DND-41 (cell line): ENCODE measurements at places on chromosomes 2 and 18.

GRCh38 chr2:23522726-23523372 lies 137.9 kb downstream of the KLHL29 start:
- no peak for DNase-seq

- DNase-seq = no peak
Observed at GRCh38 chr2:9095690-9096089, 92.2 kb upstream of the MBOAT2 start.

GRCh38 chr2:144230033-144230432 lies 289.9 kb downstream of the ZEB2 start:
- no peak for DNase-seq

DNA sequence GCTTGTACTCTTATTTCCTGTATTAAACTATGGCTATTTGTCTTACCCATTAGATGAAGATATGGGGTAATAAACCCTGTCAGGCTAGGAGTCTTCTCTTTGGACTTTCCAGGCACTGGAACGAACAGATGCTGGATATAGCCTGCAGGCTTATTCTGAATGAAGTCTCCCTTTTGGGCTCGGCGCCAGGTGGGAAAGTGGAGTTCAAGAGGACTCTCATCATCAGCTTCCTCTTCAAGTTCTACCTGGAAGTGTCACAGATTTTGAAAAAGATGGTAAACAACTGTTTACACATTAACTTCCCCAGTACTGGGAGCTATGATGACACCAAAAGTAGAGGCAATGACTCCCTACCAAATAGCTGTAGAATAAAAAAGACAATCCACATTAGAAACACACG lies 27.9 kb downstream of the AOX1 start:
- no peak for DNase-seq

DNA sequence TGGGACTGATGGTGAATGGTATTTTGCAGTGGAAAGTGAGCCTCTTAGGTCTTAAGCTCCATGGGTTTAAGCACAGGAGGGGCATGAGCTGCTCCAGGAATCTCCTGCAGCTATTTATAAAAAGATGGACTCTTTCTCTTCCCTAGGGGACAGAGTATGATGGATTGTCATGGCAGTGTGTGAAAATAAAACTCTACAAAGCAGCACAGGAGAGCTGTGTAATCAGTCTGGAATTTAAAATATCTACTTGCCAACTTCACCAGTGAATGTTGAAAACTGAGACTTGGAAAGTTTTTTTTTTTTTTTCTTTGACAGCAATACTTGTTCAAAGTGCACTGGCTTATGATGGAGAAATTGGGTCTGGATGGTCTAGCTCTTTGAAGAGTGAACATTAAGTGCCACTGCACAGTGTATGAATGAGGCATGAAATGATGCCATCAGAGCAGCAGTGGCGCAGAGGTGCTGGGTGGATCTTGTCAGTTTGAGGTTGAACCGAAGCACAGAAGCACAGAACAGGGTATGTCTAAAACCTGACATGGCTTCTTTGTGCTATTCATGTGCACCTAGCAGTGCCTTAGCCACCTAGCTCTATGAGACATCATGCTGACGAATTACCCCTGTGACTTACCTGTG lies 245.4 kb downstream of the PTPRM start:
- DNase-seq = no peak

DNA sequence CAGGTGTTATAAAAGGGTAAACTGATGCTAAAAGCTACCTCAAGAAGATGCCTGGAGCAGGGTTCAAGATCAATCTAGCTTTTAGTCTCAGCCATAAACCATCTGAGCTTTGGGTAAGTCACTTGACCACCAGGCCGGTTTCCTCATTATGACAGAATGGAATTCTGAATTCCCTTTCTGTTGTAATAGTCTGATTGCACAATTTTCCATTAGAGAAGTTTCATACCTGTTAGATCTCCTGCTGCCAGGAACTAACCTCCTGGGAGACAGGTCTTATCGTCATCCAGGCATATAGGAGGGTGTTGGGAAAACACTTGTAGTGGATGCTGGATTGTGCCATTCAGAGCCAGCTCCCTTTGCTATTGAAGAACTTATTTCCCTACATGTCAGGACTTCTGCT lies 272.5 kb downstream of the TDRD15 start:
- no peak for DNase-seq

GRCh38 chr2:142877216-142877838 lies at the start of gene KYNU:
Gene KYNU (plus strand): TSS chr2:142877664. CDS start chr2:142885368, 7,704 bp downstream.
- DNase-seq = no peak

DNA sequence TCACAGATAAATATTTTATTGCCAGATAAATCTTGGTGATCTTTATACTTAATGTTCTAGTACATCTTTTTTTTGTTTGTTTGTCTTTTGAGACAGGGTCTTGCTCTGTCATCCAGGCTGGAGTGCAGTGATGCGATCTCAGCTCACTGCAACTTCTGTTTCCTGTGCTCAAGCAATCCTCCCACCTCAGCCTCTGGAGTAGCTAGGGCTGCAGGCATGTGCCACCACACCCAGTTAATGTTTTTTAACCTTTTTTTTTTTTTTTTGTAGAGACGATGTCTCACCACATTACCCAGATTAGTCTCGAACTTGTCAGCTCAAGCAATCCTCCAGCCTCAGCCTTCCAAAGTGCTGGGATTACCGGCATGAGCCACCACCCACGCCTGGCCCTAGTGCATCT lies 9.1 kb upstream of the C1GALT1C1L start:
- no peak for DNase-seq

GRCh38 chr2:29317801-29318485 lies 202.7 kb downstream of the CLIP4 start:
- no peak for DNase-seq

DNA sequence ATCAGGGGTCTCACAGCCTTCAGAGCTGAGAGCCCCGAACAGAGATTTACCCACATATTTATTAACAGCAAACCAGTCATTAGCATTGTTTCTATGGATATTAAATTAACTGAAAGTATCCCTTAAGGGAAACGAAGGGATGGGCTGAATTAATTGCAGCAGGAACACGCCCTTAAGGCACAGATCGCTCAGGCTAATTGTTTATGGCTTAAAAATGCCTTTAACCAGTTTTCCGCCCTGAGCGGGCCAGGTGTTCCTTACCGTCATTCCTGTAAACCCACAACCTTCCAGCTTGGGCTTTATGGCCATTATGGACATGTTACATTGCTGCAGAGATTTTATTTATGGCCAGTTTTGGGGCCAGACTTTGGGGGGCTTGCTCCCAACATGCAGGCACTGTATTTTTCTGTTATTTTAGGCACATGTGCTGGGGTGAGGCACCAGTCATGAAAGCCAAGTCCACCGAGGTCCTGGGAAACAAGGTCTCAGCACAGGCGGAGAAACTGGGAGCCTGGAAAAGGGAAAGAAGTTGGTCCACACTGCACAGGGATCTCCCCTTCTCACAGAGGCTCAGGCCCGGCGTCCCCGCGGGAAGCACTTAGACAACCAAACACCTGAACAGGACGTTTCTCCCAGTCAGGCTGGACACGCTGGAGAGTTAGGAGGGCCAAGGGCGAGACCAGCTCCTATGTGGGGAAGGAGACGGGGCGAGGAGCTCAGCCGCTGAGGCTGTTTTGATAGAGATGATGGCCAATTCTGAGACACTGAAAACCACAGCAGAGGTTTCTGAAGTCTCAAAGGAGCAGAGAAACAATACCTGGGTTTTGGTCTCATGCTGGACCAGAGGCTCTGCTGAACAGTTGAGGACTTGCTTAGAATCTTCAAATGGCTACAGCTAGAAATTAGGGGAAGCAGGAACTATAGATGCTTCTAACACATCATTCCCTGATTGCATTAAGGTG lies 86.7 kb downstream of the TMEM18 start:
- DNase-seq = no peak

GRCh38 chr18:39698436-39698835 lies 2132.8 kb upstream of the CELF4 start:
- DNase-seq = no peak

DNA sequence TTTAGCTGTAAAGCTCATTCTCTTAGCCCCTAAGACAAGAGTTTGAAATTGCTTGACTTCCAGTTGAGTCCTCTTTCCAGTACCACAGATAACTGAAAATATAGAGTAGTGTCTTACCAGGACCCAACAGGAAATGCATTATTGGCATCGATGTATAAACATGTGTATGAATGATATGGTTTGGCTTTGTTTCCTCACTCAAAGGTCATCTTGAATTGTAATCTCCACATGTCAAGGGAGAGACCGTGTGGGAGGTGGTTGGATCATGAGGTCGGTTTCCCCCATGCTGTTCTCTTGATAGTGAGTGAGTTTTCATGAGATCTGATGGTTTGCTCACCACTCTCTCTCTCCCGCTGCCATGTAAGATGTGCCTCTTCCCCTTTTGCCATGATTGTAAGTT lies 745.0 kb downstream of the TMEM182 start:
- DNase-seq = no peak

DNA sequence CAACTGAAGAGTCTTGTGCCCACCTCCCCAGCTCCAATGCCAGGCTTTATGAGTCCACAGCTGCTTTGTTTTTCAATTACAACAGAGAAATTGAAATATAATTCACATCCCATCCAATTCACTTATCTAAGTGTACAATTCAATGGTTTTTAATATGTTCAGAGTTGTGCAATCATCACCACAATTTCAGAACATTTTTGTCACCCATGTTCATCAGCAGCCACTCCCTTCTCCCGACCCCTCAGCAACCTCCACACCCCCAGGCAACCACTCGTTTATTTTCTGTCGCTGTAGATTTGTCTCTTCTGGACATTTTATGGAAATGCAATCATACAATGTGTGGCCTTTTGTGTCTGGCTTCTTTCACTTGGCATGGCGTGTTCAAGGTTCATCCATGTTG lies 23.3 kb downstream of the INHBB start:
- DNase-seq = no peak

DNA sequence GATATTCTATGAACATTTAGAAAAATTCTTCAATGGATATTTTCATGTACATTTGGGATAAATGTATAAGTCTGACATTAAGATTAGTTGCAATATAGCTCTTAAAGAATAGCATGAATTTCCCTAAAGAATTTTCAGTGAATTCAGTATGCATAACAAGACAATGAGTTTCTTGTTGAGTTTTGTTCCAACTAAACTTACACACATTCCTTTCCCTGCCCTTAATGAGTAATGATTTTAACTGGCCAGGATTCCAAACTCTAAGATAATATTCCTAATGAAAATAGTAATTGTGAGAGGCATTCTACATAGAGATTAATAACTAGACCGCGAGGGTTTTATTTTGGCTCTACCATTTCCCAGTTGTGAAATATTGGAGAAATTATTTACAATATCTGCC lies 390.3 kb upstream of the GALNT5 start:
- no peak for DNase-seq

DNA sequence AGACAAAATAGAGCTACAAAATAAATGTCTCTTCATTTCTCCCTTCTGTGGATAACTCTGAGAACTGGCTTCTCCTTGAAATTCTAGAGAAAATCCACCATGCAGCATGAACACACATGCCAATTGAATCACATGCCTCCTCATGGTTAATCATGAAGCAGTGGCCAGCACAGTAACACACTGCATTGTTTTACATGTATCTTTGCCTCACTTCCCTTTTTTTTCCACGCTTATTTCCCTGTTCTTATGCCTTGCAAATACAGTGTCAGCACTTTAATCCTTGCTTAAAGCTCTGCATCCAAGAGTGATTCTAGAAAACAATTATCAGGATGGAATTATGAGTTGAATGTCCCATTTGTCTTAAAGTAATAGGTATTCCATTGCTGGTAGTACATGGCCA lies 50.3 kb upstream of the ZBTB7C start:
- DNase-seq = no peak

GRCh38 chr2:65525616-65526231 lies 93.3 kb upstream of the SPRED2 start:
- no peak for DNase-seq

- DNase-seq = no peak
Observed at GRCh38 chr2:188974164-188974563, at the start of gene COL3A1. Gene COL3A1 (plus strand): TSS chr2:188974373. CDS start chr2:188974490, 117 bp downstream.
